ENCODE measurements at places on chromosomes 2 and 18. TPM values are rescaled to one million over a fixed set of nuclear protein-coding genes. Genes with fewer than 3 reads are reported as not detected.
A peak's percentile ranks its signal among the peaks of the same experiment; 100 is the strongest.

Gene CFAP65
- 0.83 TPM for total RNA-seq

GRCh38 chr2:187615364-187615763, 61.1 kb upstream of the TFPI start:
- H3K4me1 ChIP-seq: no peaks in the 10 kb centered on the region
- H3K4me3 ChIP-seq: no peak overlapping the region
- no peak overlapping the region for H3K27ac ChIP-seq
- no peak for DNase-seq

Gene TMEM200C
- not detected for total RNA-seq

Gene FAM237A
- total RNA-seq: not detected

DNA sequence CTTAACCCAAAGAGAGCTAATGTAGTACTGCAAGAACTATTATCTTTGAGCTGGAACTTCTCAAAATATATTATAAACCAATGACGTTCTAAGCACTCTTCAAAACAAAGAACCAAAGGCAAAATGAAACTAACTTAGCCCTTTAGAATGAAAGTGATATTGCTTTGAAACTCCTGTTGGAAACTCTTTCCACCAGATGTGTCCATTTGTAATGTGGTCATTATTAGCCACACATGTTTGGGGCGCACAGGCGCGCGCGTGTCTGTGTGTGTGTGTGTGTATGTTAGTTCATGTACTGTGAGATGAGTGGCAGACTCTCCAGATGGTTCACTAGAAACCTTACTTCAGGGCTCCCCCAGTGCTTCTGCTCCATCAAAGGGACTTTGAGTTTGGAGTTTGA, 323.4 kb downstream of the BCL11A start:
- no peaks in the 10 kb centered on the region for H3K36me3 ChIP-seq
- H3K4me1 ChIP-seq: no peaks in the 10 kb centered on the region
- no peak overlapping the region for H3K4me3 ChIP-seq
- DNase-seq: no peak
- no peaks in the 10 kb centered on the region for H3K27me3 ChIP-seq
- no peak overlapping the region for H3K27ac ChIP-seq

GRCh38 chr2:10235909-10236550, 66.7 kb upstream of the HPCAL1 start:
- no peak overlapping the region for H3K4me3 ChIP-seq
- no peak for DNase-seq
- no peaks in the 10 kb centered on the region for H3K4me1 ChIP-seq
- no peaks in the 10 kb centered on the region for H3K27me3 ChIP-seq

- no peak overlapping the region for H3K4me3 ChIP-seq
- no peak overlapping the region for H3K27ac ChIP-seq
- H3K27me3 ChIP-seq: no peaks in the 10 kb centered on the region
- H3K36me3 ChIP-seq: no peaks in the 10 kb centered on the region
- peaks cover 3% of the 10 kb centered on the region for H3K4me1 ChIP-seq
These were observed 93.1 kb upstream of the ZFP36L2 start for GRCh38 chr2:43319541-43319940.

Gene SLC9A4
- total RNA-seq: 0.11 TPM

GRCh38 chr2:237315170-237315828, 98.7 kb downstream of the COL6A3 start:
- no peaks in the 10 kb centered on the region for H3K4me1 ChIP-seq
- no peaks in the 10 kb centered on the region for H3K36me3 ChIP-seq
- no peak overlapping the region for H3K27ac ChIP-seq
- no peak overlapping the region for H3K4me3 ChIP-seq
- peak; percentile 35 for DNase-seq
- H3K27me3 ChIP-seq: no peaks in the 10 kb centered on the region

Gene RAB27B
- not detected for total RNA-seq

DNA sequence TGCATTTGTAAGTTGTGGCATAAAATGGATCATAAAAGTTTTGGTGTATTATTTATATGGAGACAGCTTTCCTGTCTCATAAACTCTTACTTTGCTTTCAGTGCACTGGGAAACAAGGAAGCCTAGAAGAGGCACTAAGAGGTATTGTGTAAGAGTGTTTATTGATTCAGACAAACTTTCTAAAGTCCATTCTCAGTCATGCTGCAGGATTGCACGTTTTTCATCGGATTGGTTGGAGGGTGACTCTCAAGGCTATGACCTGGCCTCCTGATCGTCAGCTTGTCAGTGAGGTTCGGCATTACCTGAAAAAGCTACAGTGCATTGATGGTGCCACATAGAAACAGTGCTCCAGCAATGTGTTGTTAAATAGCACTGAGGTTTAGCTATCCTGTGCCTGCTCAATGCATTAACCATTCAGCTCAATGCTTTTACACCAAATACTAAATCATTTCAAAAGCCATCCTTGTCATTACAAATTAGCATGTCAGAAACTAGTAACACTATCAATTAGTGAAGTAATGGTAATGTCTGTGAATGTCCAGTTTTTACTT, 545.5 kb downstream of the CBLN2 start:
- H3K4me3 ChIP-seq: no peak overlapping the region
- H3K36me3 ChIP-seq: no peaks in the 10 kb centered on the region
- no peaks in the 10 kb centered on the region for H3K4me1 ChIP-seq
- DNase-seq: no peak
- no peaks in the 10 kb centered on the region for H3K27me3 ChIP-seq
- no peak overlapping the region for H3K27ac ChIP-seq

DNA sequence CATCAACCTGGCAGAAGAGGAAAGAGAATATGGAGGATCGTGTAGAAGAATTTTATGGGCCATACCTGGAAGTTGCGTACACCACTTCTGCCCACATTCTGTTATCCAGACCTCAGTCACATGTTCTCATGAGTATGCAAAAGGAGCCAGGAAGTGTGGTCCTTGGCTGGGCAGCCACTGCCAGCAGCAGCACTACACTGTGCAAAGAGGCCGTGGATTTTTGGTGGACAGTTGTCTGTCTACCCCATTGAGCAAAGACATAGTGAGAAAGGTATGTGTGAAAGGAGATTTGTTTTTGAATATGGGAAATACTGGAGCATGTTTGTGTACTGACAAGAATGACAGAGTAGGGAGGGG, 68.1 kb downstream of the SDC1 start:
- H3K27ac ChIP-seq: no peak overlapping the region
- no peak overlapping the region for H3K4me3 ChIP-seq
- peaks cover 17% of the 10 kb centered on the region for H3K27me3 ChIP-seq
- no peaks in the 10 kb centered on the region for H3K4me1 ChIP-seq
- no peak for DNase-seq

GRCh38 chr2:79178076-79178674, 18.6 kb upstream of the REG3A start:
- no peaks in the 10 kb centered on the region for H3K27me3 ChIP-seq
- no peak for DNase-seq
- H3K4me1 ChIP-seq: no peaks in the 10 kb centered on the region
- H3K4me3 ChIP-seq: no peak overlapping the region
- no peak overlapping the region for H3K27ac ChIP-seq

- no peaks in the 10 kb centered on the region for H3K36me3 ChIP-seq
- H3K4me3 ChIP-seq: no peak overlapping the region
- no peak overlapping the region for H3K27ac ChIP-seq
- no peaks in the 10 kb centered on the region for H3K27me3 ChIP-seq
- DNase-seq: no peak
- peaks cover 17% of the 10 kb centered on the region for H3K4me1 ChIP-seq
These were observed 518.8 kb downstream of the LRP1B start for GRCh38 chr2:141611981-141612380.

Gene FAM161A
- total RNA-seq: 14.9 TPM

DNA sequence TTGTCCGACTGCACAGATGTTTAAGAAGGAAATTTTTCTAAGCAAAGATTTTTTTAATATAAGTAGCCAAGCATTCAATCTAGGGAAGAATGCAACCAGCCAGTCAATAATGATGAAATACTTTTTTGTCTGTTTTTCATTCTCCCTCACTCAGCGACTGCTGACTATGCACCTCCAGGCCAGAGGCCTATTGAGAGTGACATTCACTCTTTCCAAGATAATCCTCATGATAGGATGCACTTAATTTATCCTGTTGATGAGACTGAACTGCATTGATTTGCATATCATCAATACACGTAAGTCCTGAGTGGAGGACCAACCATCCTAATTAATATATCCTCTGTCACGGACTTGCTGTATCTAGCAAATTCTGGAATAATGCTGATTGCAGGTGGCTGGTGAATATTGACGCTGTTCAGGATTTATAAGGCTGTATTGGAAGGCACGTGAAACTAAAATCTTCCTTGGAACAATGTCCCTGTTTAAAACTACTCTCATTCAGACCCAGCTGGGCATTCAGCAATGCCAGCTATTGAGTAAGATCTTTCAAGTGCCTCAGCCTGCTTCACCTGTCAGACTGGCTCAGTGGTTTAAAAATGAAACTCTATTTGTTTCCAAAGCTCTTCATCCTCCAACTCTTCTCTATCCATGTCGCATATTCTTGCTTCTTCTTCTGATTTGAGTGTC, 142.2 kb downstream of the MAP2 start:
- no peak overlapping the region for H3K4me3 ChIP-seq
- H3K27ac ChIP-seq: no peak overlapping the region
- no peaks in the 10 kb centered on the region for H3K27me3 ChIP-seq
- H3K36me3 ChIP-seq: no peaks in the 10 kb centered on the region

DNA sequence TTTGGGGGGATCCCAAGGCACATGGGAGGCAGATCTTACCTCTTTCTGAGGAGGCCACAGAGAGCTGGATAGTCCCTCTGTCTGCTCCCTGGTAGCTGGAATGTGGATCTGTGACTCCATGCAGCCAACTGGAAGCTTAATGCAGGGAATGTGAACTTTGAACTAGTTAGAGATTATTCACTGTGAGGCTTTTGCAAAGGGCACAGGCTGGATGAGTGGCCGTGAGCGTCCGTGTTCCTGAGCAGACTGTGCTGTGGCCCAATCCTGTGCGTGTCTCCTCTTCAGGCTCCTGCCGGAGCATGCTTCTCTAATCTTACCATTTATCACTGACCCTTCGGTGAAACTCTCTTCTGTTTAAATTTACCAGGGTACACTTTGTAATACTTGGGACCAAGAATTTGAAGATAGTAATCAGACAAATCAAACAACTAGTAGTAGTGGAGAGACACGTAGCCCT, 187.6 kb downstream of the PTPRM start:
- H3K4me3 ChIP-seq: no peak overlapping the region
- H3K36me3 ChIP-seq: no peaks in the 10 kb centered on the region
- DNase-seq: no peak

DNA sequence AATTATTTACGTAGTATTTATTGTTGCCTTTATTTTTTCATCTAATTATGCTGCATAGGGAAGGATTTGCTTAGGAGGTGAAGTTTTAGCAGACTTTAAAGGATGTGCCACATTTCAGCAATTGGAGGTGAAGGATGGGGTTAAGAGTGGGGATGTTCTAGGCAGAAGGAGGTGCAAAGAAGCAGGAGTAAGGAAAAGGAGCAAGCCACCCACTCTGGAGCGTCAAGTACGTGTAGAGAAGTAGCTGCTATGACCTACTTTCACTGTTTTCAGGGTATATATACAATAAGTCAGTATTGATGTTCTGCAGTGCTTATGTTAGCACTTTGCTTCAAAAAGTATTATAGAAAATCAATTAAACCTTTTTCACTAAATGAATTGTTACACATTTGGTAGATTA, 34.4 kb downstream of the ITGAV start:
- no peaks in the 10 kb centered on the region for H3K4me1 ChIP-seq
- no peak overlapping the region for H3K27ac ChIP-seq
- no peak for DNase-seq
- no peak overlapping the region for H3K4me3 ChIP-seq

- H3K4me1 ChIP-seq: no peaks in the 10 kb centered on the region
- H3K36me3 ChIP-seq: no peaks in the 10 kb centered on the region
- DNase-seq: no peak
- H3K27me3 ChIP-seq: no peaks in the 10 kb centered on the region
These were observed 292.6 kb downstream of the CALCRL start for GRCh38 chr2:187155476-187155875.

DNA sequence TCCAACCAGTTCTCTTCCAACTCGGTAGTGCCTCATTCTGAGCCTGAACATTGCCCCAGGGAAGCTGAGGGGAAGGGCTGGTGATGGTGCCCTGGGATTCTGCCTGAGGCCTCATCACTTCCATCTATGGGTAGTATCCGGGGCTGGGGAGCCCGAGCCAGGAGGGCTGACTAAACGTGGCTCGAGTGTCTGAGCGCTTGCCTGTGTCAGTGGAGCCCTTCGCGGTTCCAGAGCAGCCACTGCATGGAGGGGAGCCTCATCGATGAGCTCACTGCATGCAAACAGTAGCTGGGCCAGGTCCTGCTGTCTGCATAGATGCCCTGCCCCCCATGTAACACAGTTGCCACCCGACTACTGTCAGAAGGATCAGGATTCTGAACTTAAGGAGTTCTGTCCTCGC, 129.3 kb downstream of the GLI2 start:
- H3K27ac ChIP-seq: no peak overlapping the region
- DNase-seq: no peak
- H3K4me3 ChIP-seq: no peak overlapping the region
- no peaks in the 10 kb centered on the region for H3K27me3 ChIP-seq
- H3K4me1 ChIP-seq: peaks cover 16% of the 10 kb centered on the region
- H3K36me3 ChIP-seq: no peaks in the 10 kb centered on the region

All from A673 (cell line).